ENCODE measurements at places on chromosomes 2 and 18. TPM values are rescaled to one million over a fixed set of nuclear protein-coding genes. Genes with fewer than 3 reads are reported as not detected.

GRCh38 chr2:195486987-195487644 lies 169.9 kb upstream of the SLC39A10 start:
- DNase-seq: peak; percentile 26

Gene ANO7
- 0.40 TPM for polyA plus RNA-seq

Gene GPR45
- not detected for polyA plus RNA-seq

- no peak for DNase-seq
Measured at GRCh38 chr2:12032398-12032797, 286.0 kb downstream of the LPIN1 start.

Gene GREB1
- polyA plus RNA-seq: 0.17 TPM

- no peak for DNase-seq
Measured at GRCh38 chr2:139605668-139606067, 825.5 kb upstream of the NXPH2 start.

DNA sequence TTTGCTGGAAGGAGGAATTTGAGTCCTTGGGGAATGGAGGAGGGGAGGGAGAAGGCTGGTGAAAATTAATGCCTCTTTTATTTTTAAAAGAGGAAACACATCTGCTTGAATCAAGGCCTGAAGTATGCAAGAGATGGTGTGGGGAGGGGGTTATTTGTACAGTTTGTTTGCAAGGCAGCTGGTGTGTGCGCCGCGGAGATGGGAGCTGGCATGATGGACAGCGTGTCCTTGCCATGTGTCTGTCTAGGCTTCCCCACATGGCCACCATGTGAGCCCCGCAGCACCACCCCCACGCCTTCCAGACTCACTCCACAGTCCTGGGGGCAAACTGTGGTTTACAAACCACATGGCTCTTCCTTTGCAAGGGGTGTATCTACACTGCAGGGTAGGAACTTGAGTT lies 154.8 kb upstream of the APCDD1 start:
- no peak for DNase-seq

Gene PFN4
- polyA plus RNA-seq: 0.52 TPM

Gene LIPG
- polyA plus RNA-seq: 0.11 TPM

Gene MYO5B
- polyA plus RNA-seq: 0.41 TPM

GRCh38 chr2:72602711-72603110 lies 223.1 kb downstream of the EXOC6B start:
- DNase-seq: no peak

GRCh38 chr2:30178618-30179434 lies 32.0 kb downstream of the YPEL5 start:
- DNase-seq: no peak

- DNase-seq: no peak
Measured at GRCh38 chr2:133247631-133248030, 320.6 kb downstream of the NCKAP5 start.

DNA sequence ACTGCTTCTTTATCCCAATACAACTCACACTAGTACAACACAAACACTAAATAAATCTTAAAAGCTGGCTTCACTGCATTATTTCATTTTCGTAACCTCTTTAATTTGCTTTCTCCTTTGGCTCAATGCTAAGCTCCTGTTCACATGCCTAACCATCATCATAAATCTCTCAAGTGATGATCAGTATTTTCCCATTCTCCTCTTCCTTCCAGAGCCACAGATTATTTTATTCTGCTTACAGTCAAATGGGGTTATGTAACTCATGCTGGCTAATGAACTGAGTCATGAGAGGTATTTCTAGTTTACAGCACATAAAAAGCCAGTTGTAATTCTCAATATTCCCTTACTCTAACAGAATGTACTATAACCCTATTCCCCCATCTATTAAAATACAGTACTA lies 350.4 kb upstream of the ZC3H15 start:
- no peak for DNase-seq

- DNase-seq: no peak
Measured at GRCh38 chr2:102208774-102209173, 22.0 kb downstream of the IL1RL2 start.

- DNase-seq: no peak
Measured at GRCh38 chr2:44107086-44107740, 61.5 kb upstream of the PPM1B start.

- no peak for DNase-seq
Measured at GRCh38 chr2:139916822-139917221, 1136.6 kb upstream of the NXPH2 start.

GRCh38 chr2:160077912-160078810 lies 15.7 kb upstream of the PLA2R1 start:
- DNase-seq: no peak

DNA sequence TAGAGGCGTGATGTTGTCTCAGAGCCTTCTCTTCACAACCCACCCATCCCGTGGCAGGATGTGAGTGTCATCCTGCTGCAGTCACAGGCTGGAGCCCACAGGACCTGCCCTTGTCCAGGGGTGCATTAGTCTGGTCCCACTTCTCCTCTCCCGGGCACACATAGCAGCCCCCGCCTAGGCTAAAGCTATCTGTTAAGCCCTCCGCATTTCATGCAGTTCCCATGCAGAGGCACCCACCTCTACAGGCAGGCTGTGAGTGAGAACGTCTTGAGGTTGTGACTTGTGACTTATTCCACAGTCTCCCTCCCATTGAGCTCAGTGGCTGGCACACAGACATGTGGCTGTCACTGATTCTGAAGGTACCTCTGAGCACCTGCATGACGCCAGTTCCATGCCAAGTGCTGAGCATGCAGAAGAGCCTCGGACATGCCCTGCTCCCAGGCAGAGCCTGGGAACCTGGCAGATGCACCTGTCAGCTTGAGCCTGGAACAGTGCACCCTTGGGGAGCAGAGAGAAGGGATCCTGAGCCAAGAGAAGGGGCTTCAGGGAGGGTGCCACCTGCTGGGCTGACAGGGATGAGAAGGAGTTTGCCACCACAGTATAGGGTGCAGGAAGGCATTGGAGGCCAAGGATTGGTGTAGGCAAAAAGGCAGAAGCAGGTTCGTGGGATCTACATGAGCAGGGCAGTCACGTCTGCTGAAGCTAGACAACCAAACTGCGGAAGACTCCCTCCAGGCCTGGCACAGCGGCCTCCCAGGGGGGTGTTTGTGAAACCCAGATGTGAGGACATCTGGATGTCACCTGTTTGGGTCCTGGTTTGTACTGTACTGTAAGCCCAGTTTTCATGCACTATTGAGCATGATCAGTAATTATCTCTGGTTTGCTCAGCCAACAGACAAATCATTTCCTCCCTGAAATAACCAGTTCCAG lies 213.6 kb downstream of the GLI2 start:
- no peak for DNase-seq

Gene ILKAP
- polyA plus RNA-seq: 29.4 TPM

DNA sequence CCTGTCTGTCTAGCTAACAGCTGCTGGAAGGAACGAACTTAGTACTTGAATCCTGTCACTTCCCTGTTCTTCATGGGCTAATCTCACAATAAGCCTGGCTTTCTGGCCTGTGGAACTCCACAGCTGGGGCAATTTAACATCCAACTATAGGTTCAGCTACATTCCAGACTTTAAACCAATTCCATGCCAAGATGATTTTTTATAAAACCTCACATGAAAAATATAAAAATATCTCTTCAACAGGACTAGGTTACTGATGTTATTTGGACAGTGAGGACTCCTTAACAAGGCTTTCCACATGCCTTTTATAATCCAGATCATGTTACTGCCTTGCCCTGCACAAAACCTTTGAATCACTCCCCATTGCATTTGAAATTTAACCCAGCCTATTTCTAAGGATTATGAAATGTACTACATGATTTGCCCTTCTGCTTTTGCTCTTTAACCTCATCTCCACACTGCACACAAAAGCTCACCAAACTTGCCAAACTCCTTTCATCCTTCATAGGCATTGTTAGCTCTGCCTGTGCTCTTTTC lies 863.2 kb upstream of the CHAC2 start:
- DNase-seq: peak; percentile 6

Gene MERTK
- 0.84 TPM for polyA plus RNA-seq

Gene MTX2
- polyA plus RNA-seq: 35.2 TPM

Gene FOSL2
- 50.3 TPM for polyA plus RNA-seq

GRCh38 chr18:57438743-57439608 lies 3.8 kb downstream of the ONECUT2 start:
- no peak for DNase-seq

DNA sequence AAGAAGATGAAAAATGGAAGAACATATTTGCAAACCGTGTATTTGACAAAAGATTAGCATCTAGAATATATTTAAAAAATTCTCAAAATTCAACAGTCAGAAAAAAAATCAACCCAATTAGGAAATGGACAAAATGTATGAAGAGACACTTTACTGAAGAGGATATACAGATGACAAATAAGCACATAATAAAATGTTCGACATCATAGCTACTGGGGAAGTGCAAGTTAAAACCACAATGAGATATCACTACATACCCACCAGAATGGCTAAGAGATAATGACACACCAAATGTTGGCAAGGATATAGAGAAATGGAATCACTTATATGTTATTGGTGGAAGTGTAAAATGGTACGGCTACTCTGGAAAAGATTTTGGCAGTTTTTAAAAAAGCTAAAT lies 11.7 kb upstream of the NUP35 start:
- no peak for DNase-seq

Gene PRSS56
- polyA plus RNA-seq: not detected

- no peak for DNase-seq
Measured at GRCh38 chr2:83113953-83114352, 1345.1 kb downstream of the SUCLG1 start.

- no peak for DNase-seq
Measured at GRCh38 chr2:74707837-74708236, 53.8 kb downstream of the SEMA4F start.

Gene CFC1
- polyA plus RNA-seq: not detected

Gene FAM210A
- polyA plus RNA-seq: 10.9 TPM

DNA sequence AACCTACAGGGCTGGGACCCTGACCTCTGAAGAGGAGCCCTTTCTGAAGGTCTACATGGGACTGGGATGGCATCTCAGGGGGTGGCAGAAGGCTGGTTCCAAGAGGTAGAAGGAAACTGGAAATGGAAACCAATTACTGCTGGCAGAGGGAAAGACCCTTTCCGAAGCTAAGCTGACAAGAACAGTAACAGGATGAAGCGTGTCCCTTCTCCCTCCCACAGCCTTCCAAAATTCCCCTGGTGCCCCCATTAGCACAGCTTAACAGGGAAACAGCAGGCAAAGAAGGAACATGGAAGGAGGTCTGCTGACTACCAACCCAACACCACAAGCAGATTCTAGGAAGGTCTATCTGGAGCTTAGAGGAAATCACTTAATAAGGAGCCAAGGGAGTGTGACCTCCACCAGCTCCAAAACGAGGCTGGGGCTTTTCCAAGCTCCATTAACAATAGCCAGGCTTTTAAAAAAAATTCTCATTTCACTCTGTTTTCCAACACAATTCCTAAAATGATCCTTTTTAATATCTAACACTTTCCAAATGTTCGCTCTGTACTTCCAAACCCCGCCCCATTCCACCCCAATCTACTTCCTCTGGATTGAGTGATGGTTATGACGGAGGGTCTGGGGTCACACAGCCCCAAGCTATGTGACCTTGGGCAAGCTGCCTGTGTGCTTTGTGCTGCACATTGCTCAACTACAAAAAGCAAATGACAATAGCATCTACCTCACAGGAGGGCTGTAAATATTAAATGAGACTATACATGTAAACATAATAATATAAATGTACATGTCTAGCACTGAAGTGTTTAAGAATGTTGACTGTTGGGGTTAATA lies 55.2 kb downstream of the STK39 start:
- no peak for DNase-seq

GRCh38 chr18:11336241-11336640 lies 186.9 kb upstream of the PIEZO2 start:
- DNase-seq: no peak

Gene AKAIN1
- not detected for polyA plus RNA-seq

DNA sequence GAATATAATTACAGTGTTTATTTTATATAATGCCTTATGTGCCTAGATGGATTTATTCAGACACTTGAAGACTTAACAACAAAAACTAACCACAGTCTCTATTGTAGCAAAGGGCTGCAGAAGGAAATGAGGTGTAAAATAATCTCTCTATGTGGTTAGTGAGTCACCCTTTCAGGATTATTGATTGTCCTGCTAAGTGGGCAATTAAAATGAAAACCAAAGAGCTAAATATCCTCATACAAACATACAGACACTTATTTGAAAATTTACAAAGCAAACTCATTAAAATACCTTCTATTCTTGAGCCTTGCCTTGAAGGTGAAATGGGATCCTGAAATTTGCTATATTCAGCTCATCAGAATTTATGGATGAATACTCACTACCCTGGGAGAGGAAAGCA lies 27.7 kb upstream of the DCC start:
- no peak for DNase-seq

DNA sequence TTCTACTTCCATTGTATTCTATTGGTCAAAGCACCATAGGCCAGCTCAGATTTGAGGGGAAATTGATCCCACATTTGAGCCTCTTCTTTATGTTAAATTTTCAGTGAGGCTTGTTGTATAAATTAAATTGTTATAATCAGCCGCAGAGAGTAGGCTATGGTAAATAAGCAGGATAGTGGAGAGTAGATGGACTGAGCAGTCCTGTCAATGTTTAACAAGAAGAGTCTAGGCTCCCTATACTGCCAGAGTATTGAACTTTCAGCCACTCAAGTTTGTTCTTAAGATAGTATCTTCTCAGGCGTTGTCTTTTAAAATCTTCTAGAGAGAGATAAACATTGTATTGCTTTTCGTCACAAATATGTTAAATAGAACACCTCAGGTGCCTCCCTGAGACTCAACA lies 100.9 kb downstream of the PRKRA start:
- no peak for DNase-seq

- DNase-seq: no peak
Measured at GRCh38 chr2:159128191-159128590, 158.3 kb downstream of the WDSUB1 start.

Gene SGPP2
- polyA plus RNA-seq: not detected

Measured in AG04450 (cell line).